Kidney (tissue), 22 donors: ENCODE measurements at places on chromosomes 12 and 14. TPM values are rescaled to one million over a fixed set of nuclear protein-coding genes. Genes with fewer than 3 reads are reported as not detected.

PRR4 gene
- 3.2 TPM for polyA plus RNA-seq

NTS gene
- 0.54 TPM for polyA plus RNA-seq

FOXN4 gene
- 0.82 TPM for polyA plus RNA-seq

NID2 gene
- polyA plus RNA-seq, result 7.1 TPM

TMEM52B gene
- polyA plus RNA-seq, result 292 TPM

LMO3 gene
- polyA plus RNA-seq, result 4.6 TPM

CLEC7A gene
- polyA plus RNA-seq, result 0.43 TPM

TSPAN31 gene
- 60.1 TPM for polyA plus RNA-seq

PIP4K2C gene
- 43.2 TPM for polyA plus RNA-seq

GNG2 gene
- 4.0 TPM for polyA plus RNA-seq

IL22 gene
- not detected for polyA plus RNA-seq

SLCO1B3 gene
- not detected for polyA plus RNA-seq

IL23A gene
- not detected for polyA plus RNA-seq

GLI1 gene
- polyA plus RNA-seq, result 1.4 TPM

SYNDIG1L gene
- 0.47 TPM for polyA plus RNA-seq

SLC5A8 gene
- polyA plus RNA-seq, result 2.7 TPM

PPFIA2 gene
- 2.8 TPM for polyA plus RNA-seq

KRT6C gene
- not detected for polyA plus RNA-seq

PROX2 gene
- polyA plus RNA-seq, result not detected

A2M gene
- 745 TPM for polyA plus RNA-seq

VRTN gene
- polyA plus RNA-seq, result not detected

HCFC2 gene
- 6.0 TPM for polyA plus RNA-seq

POTEM gene
- not detected for polyA plus RNA-seq

MYF6 gene
- polyA plus RNA-seq, result not detected

AMDHD1 gene
- 5.9 TPM for polyA plus RNA-seq

C1R gene
- polyA plus RNA-seq, result 183 TPM

CLEC9A gene
- polyA plus RNA-seq, result not detected

KLRD1 gene
- polyA plus RNA-seq, result 0.37 TPM

ADCY6 gene
- 27.3 TPM for polyA plus RNA-seq

NOPCHAP1 gene
- polyA plus RNA-seq, result 14.8 TPM

SLC7A7 gene
- 235 TPM for polyA plus RNA-seq

LALBA gene
- polyA plus RNA-seq, result not detected

TCTN1 gene
- polyA plus RNA-seq, result 71.2 TPM

KIF5A gene
- polyA plus RNA-seq, result 0.69 TPM
